ENCODE measurements at places on chromosomes 4 and X.

GRCh38 chr4:16116019-16116418 lies 32.2 kb upstream of the PROM1 start:
- DNase-seq: no peak

DNA sequence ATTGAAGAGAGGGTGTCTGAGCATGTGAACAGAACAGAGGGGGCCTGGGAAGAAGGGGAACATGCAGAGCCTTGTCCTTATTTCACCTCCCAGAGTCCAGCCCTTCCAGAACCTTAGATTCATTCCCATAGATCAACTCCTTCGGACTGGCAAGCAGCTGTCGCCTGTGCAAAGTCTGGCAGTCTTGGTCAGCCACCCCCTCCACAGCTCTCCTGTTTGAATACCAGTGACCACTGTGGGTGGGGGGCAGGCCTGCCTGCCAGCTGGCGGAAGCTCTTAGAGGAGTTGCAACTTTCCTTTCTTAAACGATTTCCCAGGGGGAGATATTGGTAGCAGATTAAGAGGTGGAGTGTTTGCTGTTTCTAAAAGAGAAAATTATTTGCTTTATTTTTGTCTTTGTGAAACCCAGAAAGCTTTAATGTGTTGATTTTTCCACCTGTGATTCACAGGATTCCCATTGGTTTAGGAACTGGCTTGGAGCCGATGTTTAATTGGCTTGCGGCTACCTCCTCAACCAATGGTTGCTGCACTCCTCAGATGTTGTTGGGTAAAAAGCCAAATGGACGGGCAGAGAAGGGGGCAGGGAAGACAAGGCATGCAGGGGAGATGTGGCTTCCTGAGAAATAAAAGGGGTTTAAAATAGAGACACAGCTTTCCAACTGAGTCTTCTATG lies 62.2 kb upstream of the PRPS1 start:
- no peak for DNase-seq

GRCh38 chrX:9619581-9619980 lies 146.1 kb downstream of the GPR143 start:
- DNase-seq: no peak

DNA sequence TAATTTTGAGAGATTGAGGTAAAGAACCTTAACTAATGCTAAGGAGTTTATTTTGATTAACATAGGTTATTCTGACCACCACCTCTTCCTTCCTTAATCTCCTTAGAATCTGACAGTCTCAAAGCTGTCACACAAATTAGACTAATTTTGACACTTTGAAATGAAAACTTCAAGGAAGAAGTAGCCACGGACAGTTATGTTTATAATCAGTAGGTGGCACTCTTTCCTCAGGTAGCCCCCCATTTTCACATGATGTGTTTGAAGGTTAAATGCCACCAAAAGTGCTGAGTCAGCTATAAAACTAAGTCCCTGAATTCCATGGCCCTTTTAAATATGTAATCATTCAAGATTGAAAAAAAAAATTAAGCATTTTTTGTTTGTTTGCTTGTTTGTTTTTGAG lies 22.4 kb downstream of the TMEM33 start:
- no peak for DNase-seq

- no peak for DNase-seq
Measured at GRCh38 chr4:33339762-33340161, 2619.6 kb downstream of the PCDH7 start.

- DNase-seq: no peak
Measured at GRCh38 chr4:5812506-5813229, 80.2 kb downstream of the CRMP1 start.

DNA sequence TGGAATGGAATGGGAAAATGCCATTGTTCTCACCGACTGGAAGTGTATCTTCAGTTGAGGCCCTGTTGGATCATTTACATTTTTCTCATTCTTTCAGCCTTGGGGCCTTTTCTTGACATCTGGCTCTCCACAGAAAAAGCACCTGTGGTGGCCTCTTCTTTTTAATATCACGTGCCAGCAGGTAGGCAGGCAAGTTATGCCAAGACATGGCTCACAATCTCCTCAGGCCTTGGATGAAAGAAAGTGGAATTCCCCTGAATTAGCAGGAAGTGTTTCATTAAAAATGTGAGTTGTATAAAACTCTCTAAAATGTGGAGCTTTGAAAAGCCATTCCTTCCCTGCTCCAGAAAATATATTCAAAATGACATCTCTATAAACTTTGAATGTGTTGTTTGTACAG lies 122.1 kb downstream of the FRAS1 start:
- DNase-seq: no peak

GRCh38 chr4:138085736-138086305 lies 156.3 kb downstream of the SLC7A11 start:
- no peak for DNase-seq

DNA sequence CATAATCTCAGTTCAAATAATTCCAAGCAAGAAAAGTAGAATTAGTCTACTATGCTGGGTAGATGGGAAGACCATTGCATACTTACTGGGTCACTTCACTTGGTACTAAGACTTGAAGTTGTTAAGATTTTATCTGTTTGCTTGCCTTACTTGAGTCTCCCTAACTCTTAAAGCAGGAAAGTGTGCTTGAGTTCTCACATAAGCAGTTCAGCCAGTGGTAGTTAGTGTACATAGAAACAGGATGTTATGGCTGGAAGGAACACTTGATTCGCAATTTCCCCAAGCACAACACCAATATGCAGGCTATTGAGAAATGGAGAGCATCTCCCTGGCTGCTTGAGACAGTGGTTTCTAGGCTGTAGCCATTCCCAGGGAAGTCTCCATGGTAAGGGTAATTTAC lies 176.1 kb downstream of the MSL3 start:
- DNase-seq: no peak

- no peak for DNase-seq
Measured at GRCh38 chr4:11228530-11228929, 200.2 kb downstream of the HS3ST1 start.

DNA sequence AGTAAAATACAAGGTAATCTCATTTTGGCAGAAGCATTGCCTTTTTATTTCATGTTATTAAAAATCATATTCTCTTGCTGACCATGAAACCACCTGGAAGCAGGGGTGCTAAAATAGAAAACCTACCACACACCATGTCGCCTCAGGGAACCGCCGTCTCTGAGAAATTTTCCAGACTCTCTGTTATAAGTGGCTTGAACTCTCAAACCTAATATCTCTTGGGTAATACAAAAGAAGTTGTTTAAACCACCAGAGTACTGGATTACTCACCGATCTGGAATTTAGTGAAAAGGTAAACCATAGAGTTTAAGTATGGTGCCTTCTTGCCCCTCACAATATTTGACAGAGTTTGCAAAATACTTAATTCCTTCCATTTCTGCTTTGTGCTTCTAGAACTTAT lies 27.7 kb downstream of the ENPP6 start:
- no peak for DNase-seq

DNA sequence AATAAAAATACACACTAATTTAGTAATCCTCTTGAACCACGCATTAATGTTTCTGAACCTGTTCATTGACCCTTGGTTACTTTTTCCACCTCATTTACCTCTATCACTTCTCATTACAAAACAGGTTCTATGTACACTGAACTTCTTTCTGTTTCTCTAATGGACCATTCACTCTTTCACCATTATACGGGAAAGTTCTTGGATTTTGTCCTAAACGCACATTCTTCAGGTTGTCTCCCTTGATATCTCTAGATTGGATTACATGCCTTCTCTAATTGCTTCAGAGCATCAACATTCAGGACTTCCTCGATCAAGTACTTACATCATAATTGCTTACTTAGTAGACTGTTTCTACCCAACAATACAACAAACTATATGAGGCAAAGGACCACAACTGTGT lies 359.4 kb upstream of the FSTL5 start:
- no peak for DNase-seq

- DNase-seq: no peak
Measured at GRCh38 chr4:97394653-97395052, 748.6 kb downstream of the STPG2 start.

GRCh38 chr4:167555338-167556022 lies 321.2 kb upstream of the SPOCK3 start:
- DNase-seq: no peak

- no peak for DNase-seq
Measured at GRCh38 chr4:38818441-38818976, 13.9 kb upstream of the TLR1 start.

GRCh38 chr4:161359491-161359890 lies 804.3 kb downstream of the FSTL5 start:
- DNase-seq: no peak

GRCh38 chr4:120070196-120070595 lies 3.5 kb upstream of the MAD2L1 start:
- no peak for DNase-seq
